ENCODE measurements at places on chromosomes 16 and 17.

DNA sequence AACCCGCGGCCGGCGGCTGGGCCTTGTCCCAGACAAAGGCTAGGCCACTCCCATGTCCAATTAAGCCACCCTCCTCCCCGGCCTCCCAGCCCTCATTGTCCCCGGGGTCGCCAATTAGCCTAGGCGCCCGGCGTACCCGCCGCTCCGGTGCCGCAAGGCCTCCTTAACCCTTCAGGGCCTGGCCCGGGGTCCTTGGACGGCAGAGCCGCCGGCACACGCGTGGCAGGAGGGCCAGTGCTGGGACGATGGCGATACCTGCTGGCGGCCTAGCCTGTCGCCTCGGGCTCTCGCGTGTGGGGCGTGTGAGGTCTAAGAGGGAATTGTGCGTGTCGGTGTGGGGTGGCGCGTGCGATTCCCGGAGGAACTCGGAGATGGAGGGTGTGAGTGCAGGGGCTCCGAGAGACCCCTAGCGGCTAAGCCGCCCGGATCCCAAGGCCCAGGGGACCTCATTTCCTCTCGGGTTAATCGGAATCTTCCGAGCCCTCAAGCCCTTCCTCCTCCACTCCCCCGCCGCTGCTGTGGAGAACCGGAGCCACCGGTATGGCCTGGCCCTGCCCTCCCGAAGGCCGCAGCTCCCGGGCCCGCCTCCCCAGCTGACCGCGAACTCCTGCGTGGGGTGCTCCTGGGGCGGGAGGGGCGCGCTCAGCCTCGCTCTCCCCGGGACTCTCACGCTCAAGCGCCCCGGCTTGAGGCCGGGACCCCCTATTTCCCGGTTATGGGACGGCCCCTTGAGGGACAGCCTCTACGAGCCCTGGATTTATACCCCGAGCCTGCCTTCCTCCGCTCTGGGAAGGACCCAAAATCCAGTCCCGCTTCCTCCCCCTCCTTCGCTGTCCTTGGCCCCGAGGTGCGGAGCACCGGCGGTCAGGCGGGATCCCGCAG is 11.9 kb downstream of the TBX2 start:
- no peak for DNase-seq

DNA sequence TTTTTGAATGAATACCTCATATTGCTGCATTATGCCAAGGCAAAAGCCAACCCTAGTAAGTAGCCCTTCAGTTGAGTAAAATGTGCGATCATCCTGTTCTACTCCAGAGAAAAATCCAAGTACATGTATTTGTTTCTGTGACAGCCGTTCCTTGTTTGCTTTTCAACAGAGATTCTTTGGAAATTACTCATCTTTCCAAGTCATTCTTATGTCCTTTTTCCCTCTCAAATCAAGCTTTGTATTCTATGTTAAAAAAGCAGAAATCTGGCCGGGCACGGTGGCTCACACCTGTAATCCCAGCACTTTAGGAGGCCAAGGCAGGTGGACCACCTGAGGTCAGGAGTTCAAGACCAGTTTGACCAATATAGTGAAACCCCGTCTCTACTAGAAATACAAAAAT is 112.9 kb upstream of the HAS3 start:
- no peak for DNase-seq

GRCh38 chr16:20938426-20938825 is 37.9 kb downstream of the LYRM1 start:
- DNase-seq, result no peak

DNA sequence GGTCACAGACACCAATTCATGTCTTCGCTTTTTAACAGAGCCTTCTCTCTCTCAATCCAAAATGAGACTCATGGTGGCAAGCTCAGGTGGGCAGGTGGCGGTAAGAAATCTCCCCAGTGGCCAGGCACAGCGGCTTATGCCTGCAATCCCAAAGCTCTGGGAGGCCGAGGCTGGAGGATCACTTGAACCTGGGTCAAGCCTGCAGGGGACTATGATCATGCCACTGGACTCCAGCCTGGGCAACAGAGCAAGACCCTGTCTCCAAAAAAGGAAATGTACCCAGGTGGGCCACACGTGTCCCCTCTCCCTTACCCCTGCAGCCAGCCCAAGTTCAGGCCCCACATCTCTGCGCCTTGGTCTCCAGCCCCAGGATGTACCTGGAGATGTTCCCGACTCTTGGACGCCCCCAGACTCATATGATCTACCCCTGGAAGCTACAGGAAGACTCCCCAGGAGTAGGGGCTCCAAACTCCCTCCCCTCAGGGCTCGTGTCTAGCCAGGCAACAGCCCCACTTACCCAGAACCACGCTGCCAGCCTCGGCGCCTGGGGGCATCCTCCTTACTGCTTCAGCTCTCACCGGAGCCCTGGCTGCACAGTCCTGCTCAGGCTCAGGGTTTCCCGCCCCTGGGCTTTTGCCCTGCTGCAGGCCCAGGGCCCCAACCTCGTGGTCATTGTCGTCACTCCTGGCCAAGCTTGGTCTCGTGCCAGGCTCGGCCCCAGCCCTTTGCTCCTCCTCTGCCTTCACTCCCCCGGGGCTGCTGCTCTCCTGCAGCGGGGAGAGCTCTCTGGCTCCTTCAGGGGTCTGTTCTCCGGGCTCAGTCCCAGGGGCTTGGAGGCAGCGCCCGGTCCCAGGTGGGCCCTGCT is 16.2 kb downstream of the MYLK3 start:
- no peak for DNase-seq

DNA sequence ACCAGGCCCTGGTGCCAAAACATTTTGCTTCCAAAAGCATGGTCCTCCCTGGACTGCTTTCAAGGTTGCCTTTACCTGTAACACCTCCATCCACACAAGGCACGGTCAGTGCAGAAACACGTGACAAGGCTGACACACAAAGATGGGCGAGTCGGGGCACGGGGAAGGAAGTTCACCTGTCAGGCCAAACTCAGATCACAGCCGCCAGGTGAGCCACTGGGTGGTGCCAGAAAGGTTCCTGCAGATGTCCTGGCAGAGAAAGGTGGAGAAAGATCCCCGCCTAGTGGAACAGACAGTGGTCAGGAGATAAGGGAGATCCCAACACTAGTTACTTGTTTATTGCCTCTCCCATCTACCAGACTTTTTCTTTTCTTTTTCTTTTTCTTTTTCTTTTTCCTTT is 155.3 kb downstream of the AIPL1 start:
- no peak for DNase-seq

All from stimulated activated CD4-positive, alpha-beta T cell treated with anti-CD3 and anti-CD28 coated beads, Interleukin-4, amount 100 ng/mL, for 4 hours (primary cell).